ENCODE measurements at places on chromosomes 6 and 20. TPM values are rescaled to one million over a fixed set of nuclear protein-coding genes. Genes with fewer than 3 reads are reported as not detected.

Gene BPIFB4
- total RNA-seq = not detected

Gene FOXC1
- 0.92 TPM for total RNA-seq

Gene PTCHD4
- total RNA-seq = 0.15 TPM

Gene KHDC3L
- total RNA-seq = not detected

Gene SMLR1
- total RNA-seq = not detected

Gene VNN1
- total RNA-seq = 0.39 TPM

Gene PM20D2
- 26.2 TPM for total RNA-seq

Gene SLC32A1
- not detected for total RNA-seq

Gene NR2E1
- not detected for total RNA-seq

Gene BPI
- total RNA-seq = not detected

Gene BTN1A1
- total RNA-seq = not detected

Gene TCP11
- total RNA-seq = not detected

Gene SCUBE3
- total RNA-seq = not detected

Gene CDH26
- total RNA-seq = not detected

Gene TMC2
- 0.10 TPM for total RNA-seq

Gene SRSF12
- 0.33 TPM for total RNA-seq

Data from gastrocnemius medialis (tissue), 4 donors.